Activated CD4-positive, alpha-beta memory T cell treated with anti-CD3 and anti-CD28 coated beads, Interleukin-2, amount 10 ng/mL, durations not matched to agents 7 days and 5 days (primary cell): ENCODE measurements at places on chromosomes 4 and X. TPM values are rescaled to one million over a fixed set of nuclear protein-coding genes. Genes with fewer than 3 reads are reported as not detected.

GRCh38 chr4:21976166-21976565, 27.6 kb upstream of the KCNIP4 start:
- DNase-seq: no peak

GRCh38 chrX:85243761-85244449, at the start of the genes SATL1 and ZNF711:
TSS of gene SATL1 (minus strand) at chrX:85243779. CDS start at chrX:85108968, 134,811 bp downstream.
TSS of gene ZNF711 (plus strand) at chrX:85243991. CDS start at chrX:85247573, 3,582 bp downstream.
- DNase-seq: no peak

GRCh38 chr4:121484633-121485032, 103.8 kb upstream of the QRFPR start:
- DNase-seq: no peak

- DNase-seq: no peak
Observed at GRCh38 chr4:17477774-17478472, 34.0 kb downstream of the QDPR start.

- no peak for DNase-seq
Observed at GRCh38 chrX:13834355-13834754, 17.5 kb upstream of the GPM6B start.

CHST7 gene
- total RNA-seq: 11.8 TPM

DNA sequence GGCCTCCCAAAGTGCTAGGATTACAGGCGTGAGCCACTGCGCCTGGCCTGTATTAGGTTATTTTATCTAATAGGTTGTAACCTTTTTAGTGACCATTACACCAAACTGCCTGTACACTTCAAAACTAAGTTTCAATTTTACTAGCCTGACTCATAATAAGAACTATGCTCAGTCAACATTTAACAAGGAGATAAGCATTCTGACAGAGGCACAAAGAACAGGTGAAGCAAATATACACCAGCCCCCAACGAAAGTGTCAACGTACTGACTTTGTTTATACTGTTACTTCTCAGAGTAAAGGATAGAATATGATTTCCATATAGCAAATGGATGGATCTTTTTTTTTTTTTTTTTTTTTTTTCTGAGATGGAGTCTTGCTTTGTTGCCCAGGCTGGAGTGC, 62.8 kb downstream of the SHISA3 start:
- DNase-seq: no peak

DDX3X gene
- total RNA-seq: 224 TPM

DNA sequence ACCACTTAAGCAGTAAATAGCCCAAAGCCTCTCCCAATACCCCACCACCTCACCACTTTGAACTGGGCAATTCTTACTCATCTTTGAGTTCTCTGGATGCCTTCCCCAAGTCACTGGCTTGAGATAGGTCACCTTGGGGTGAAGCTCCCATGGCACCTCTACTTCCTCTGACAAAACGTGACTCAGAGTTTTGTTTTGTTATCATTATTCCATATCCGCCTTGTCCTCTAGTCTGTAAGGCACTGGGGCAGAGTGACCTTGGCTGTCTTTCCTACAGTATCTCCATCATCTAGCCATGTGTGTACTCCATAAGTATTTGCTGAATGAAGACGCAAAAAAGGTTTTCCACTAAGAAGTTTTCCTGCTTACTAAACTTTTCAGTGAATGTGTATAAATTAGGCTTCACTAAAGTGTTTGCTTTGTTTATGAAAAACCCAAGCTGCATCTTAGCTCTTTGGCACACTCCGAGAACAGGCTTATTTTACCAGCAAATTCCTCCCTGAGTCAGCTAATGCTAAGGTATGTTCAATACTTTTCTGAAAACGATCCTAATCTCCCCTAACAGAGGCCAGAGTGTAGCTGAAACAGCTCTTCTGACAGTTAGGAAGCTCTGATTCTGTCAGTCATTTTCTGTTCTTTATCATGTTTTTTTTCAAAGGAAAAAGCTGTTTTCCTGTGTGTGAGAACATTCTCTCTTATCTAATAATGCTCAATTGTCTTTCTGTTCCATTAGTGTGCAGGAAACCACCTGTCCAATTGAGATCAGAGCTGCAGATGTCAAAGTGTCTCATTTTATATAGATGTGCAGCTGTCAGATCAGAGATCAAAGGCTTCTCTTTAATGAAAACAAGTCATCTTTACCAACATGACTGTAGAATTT, 30.2 kb upstream of the TSPAN5 start:
- DNase-seq: peak; percentile 45

- DNase-seq: peak; percentile 32
Observed at GRCh38 chr4:1910643-1911042, 39.5 kb downstream of the NSD2 start.

DNA sequence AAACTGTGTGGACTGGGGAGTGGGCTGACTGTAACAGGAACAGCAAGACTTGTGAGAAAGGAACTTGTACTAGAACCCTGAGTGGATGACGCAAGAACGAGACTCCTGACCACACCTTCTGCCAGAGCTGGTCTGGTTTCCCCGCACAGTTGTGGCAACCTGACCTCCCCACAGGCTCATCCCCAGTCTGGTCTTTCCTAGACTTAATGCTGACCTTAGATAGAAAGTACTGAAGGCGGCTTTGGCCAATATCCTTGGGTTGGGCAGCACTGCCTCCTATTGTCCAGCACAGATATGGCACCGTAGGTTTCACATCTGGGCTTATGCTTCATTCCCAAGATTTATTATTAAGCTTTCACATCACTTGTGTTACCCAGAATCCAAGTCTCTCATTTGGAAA, 137.8 kb upstream of the FRG1 start:
- no peak for DNase-seq

- no peak for DNase-seq
Observed at GRCh38 chr4:158314756-158315487, 104.6 kb downstream of the TMEM144 start.

GC gene
- not detected for total RNA-seq

DNA sequence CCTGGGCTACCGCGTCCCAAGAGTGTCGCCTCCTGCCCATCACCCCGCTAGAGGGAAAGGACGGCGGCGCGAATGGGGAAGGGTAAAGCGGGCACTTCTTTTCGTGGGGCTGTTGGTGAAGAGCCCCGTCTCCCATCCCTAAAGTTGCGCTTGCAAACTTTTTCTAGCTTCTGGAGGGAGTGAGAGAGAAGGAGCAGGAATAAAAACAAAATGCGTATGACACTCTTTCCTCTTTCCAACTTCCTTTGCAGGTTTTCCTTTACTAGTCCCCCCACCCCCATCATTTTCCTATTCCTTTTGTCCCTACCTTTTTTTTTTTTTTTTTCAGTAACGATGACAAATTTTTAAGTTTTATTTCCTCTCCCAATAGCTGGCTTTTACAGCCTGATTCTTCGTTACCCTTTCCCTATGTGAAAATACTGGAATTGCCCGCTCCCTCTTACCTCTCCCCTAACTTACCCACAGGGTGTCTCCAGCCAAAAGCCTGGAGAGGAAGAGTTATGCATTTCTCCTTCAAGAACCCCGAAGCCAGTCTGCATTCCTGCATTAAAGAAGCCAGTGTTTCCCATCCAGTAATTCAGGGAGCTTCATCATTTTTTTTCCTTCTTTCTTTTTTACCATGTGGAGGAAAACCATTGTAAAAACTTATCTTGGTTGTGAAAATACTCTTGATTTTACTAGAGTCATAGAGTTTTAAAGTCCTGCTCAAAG, 613 bp upstream of the ARSJ start:
- DNase-seq: no peak

- DNase-seq: no peak
Observed at GRCh38 chrX:107485013-107485412, 35.6 kb downstream of the FRMPD3 start.

GRCh38 chr4:113524096-113524495, 237.4 kb downstream of the CAMK2D start:
- DNase-seq: no peak

DNA sequence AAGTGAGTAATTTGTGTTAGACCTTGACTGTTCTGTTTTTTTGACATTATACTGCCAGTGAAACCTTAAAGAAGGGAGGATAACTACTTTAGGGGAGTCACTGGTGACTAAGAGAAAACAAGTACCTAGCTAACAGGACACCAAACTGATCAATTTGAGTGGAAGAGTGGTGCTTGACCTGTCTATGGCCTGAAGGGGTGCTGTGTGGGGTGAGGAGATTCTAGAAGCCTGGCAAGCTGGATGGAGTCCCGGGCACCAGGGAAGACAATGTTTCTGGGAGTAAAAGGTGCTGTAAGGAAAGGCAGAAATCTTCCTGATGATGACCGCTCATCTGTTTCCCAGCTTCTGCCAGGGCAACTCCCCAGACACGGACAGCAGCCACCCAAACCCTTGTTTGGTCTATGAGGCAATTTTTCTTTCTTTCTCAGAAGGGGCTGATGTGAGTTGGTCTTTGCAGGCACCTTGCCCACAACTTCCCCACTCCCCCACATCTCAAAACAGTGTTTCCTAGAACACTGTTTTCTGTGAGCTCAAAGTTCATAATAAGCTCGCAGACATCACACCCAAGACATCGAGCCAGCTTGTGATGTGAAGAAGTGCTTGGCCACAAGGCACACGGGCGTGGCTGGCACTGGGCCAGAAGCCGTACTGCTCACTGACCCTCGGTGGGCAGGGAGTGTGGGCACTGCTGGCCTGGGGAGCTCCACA, 4.6 kb downstream of the TXK start:
- DNase-seq: peak; percentile 43

- DNase-seq: no peak
Observed at GRCh38 chr4:41763729-41764128, 15.2 kb upstream of the PHOX2B start.

DNA sequence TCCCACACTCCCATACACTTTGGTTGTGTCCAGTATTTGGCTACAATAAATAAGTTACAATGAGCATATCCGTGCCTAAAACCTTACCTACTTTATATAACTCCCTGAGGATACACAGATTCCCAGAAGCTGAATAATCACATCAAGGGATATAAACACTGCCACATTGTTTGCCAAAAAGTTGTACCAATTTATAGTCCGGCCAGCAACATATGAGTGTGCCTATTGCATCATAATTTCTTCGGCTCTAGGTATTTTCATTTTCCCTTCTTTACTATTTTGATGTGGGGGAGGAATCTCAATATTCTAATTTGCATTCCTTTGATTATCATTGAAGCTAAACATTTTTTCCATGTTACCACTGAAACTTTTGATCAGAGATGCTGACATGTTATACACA, 146.4 kb downstream of the PCDH19 start:
- no peak for DNase-seq

FATE1 gene
- total RNA-seq: not detected

GRCh38 chrX:153572601-153573000, 26.3 kb downstream of the CCNQ start:
- no peak for DNase-seq

DNA sequence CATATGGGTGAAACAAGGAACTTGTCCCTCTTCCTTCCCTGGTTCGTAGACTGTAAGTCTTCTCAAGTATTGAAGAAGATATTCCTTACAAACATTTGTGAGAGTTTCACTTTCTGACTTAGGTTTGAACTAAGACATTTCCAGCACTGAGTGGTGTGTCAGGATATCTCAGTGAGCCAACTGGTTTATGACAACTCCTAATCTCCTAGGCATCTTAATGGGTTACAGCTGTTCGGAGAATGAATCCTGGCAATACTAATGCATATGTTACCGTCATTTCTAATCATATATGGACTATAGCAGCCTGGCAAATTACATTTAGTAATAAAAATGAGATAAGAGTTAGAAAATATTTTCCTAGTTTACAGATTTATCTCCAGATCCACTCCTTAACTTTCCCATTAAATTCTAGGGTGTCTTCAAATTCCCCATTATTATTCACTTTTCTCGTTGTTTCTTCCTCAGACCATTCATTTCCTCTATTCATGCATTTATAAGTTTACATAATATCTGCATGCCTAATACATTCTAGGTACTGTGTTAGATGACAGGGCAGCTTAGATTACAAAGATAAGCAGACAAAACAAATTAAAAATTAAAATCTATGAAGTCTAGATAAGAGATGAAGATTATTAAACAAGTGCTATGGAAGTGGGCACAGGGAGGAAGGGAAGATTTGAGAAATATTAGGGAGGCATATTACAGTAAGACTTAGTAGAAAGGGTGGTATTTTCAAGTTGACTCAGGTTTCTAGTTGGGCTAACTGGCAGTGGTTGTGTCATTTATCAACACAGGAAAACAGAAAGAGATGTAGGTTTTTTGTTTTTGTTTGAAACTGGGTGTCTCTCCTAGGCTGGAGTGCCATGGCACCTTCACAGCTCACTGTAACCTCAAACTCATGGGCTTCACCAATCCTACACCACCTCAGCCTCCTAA, 173.9 kb downstream of the WDFY3 start:
- no peak for DNase-seq

- DNase-seq: no peak
Observed at GRCh38 chr4:76504613-76505465, 69.8 kb downstream of the SHROOM3 start.

DNA sequence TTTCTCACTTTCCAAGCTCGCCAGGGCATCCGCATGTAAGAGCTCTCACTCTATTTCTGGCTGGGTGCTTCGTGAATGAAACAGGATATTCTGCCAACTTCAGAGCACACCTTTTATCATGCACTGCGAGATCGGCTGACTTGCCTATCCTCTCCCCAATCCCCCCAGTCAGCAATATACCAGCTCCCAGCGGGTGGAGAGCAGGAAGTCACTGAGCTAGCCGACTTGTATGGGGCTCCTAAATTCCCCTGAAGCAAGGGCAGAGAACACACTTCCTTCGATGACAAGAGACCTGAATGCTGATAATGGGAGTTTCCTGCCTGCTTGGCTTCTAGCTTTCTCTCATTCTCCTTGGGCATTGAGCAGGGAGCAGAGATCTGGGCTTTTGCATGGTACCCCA, 33.8 kb upstream of the MAMLD1 start:
- DNase-seq: no peak

FOXR2 gene
- total RNA-seq: not detected

ITIH6 gene
- not detected for total RNA-seq

GSX2 gene
- not detected for total RNA-seq

HPSE gene
- 30.4 TPM for total RNA-seq
